ENCODE measurements at places on chromosomes 2 and 18.

- DNase-seq: no peak
Measured at GRCh38 chr2:224556381-224556780, 28.8 kb downstream of the CUL3 start.

GRCh38 chr2:233690444-233690843, 2.2 kb upstream of the UGT1A6 start:
- DNase-seq: no peak

- DNase-seq: no peak
Measured at GRCh38 chr18:13452871-13453680, 234.5 kb downstream of the LDLRAD4 start.

DNA sequence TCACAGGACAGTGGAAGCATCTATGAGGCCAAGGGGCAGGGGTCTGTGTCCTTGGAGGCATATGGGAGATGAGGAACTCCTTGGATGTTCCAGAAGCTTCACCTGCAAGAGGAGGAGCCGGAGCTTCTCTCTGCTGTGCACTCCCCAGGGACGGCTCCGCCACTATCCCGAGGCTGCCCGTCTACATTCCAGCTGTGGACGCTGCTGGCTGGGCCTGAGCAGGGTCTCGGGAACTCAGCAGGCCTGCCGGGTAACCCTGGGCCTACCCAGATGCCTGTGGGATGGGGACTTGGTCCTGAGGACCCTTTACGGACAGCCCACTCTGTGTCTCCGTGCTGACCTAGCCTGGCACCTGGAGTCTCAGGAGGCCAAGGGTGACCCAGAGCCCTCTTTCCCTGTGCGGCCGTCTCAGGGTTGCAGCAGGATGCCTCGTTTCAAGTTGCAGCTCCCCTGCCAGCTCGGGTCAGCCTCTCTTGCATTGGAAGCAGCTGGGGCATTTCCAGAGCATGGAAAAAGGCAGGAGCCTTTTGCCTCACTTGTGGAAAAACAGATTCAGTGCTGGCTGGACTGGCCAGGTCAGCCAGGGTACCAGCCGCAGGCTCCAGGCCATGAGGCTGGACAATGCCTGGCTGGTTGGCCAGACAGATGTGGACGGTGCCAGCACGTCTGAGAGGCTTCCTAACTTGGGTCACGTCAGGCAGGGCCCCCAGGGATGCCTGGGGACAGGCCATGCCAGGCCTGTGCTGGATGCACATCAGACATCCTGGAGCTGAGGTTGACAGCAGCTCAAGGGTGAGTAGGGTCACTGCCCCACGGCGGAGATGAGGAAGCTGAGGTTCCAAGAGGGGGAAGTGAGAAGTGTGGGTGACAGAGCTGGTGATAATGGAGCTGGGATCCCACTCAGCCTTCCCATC, 41.5 kb downstream of the SCTR start:
- DNase-seq: no peak

DNA sequence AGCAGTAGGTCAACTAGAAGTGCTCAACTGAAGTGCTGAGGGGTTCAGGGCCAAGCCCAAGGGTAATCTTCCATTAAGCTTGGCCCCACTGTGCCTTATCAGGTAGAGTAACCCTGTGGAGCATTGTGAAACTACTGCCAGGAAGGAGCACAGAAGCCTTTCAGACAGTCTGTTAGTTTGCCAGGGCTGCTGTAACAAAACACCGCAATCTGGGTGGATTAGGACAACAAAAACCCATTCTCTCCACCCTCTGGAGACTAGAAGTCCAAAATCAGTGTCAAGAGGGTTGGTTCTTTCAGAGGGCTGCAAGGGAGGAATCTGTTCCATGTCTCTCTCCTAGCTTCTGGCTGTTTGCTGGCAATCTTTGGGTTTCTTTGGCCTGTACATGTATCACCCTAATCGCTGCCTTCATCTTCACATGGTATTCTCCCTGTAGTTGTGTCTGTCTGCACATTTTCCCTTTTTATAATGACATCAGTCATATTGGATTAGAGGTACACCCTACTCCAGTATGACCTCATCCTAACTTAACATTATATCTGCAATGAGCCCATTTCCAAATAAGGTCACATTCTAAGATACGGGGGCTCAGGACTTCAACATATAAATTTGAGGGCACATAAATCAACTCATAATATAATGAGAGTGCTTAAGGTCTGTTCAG, 21.2 kb downstream of the VIT start:
- no peak for DNase-seq

DNA sequence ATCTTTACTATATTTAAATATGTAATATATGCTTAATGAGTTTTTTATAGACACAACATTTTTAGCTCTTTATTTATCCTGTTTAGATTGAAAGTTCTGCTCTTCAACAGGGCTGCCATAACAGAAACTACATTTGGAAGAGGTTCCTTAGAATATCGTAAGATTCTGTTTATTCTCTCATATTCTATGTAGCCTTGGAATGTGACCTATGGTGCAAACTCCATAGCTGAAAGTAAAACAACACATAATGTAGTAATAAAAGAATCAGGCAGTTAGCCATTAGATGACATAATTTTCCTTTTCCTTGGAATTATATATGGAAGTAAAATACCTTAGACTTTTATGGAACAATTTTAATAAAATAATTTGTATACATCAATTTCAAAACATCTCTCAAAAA, 91.3 kb downstream of the ZNF804A start:
- no peak for DNase-seq

DNA sequence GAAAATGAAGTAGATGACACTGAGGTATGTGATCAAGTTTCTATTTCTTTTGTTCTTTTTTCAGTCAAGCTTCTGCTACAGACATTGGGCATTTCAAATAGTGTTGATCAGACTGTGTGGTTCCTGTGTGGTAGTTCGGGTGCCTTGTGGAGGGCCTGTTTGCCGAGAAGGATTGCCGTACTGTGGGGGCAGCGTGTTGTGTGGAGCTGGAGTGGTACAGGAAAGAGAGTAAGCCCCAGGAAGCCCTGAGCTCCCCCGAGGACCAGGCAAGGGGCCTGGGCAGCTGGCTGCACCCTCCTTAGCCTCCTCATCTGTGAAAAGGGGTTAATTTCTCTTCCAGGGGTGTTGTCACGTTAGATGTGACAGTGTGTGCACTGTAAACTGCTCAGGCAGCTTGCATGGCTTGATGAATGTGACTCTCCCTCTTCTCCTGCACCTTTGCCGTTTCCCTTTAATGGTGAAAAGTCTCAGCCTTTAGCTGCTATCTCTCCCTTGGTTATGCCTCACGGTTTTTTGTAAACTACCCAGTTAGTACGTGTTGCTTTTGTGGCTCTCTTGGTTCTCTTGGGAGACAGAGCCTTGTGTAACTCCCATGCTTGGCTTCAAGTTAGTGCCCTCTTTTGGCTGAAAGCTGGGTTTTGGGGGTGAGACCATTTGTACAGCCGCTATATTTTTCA, 19.5 kb downstream of the C2orf74 start:
- no peak for DNase-seq

GRCh38 chr2:23351388-23352141, 33.4 kb upstream of the KLHL29 start:
- DNase-seq: no peak

DNA sequence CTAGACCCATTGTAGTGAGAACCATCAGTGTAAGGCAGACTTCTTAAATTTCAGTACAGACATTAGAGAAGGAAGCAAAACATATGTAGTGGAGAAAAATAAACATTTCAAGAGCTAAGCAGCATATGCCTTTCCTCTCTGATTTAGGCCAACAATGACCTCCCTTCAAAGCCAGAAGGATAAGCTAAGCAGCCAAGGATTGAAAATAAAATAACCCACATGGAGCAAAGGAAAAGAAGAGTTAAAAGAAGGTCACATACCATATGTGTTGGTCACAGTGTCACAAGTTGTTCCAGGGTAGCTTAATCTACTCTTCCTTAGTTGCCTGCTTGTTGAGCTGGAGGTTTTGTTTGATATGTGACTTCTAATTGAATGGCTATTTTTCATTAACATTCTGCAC, 15.6 kb upstream of the LAMA1 start:
- DNase-seq: no peak

DNA sequence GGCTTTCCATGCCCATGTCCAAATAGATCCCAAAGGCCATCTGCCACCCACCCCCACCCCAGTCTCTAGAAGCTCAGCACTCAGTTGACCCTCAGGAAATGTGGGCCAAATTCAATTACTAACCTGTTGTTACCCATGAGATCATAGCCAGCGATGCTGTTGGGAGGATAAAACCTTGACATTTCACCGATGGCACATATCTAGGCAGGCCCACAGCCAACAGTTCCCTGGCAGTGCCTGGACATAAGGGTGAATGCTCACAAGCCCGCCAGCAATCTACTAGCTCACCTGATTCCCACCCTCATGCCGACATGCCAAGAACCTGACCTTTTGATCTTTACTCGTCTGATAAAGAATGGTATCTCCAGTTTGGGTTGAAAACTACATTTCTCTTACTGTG, 11.8 kb upstream of the ACOXL start:
- DNase-seq: no peak

- DNase-seq: no peak
Measured at GRCh38 chr2:113021312-113021711, 16.1 kb downstream of the IL36A start.

- no peak for DNase-seq
Measured at GRCh38 chr2:233112329-233112728, 52.2 kb downstream of the INPP5D start.

DNA sequence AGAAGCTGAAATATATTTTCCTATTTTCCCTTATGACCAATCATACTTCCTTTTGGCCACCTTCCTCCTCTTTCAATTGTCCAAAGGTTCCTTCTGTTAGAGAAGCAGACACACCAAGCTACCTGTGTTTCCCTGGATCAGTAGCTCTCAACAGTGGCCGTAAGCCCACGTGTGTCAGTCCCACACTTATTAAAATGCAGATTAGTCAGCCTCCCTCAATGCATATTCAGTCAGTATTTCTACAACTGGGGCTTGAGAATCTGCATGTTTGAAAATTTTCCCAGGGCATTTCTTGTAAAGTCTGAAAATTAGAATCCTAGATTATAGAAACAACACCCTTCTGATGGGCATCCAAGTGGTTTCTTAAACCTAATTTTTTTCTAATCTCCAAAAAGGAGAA, 54.0 kb upstream of the ITPRID2 start:
- no peak for DNase-seq

- DNase-seq: no peak
Measured at GRCh38 chr2:197759013-197759412, 26.1 kb downstream of the BOLL start.

GRCh38 chr2:26633351-26633945, 7.7 kb downstream of the CIB4 start:
- no peak for DNase-seq

DNA sequence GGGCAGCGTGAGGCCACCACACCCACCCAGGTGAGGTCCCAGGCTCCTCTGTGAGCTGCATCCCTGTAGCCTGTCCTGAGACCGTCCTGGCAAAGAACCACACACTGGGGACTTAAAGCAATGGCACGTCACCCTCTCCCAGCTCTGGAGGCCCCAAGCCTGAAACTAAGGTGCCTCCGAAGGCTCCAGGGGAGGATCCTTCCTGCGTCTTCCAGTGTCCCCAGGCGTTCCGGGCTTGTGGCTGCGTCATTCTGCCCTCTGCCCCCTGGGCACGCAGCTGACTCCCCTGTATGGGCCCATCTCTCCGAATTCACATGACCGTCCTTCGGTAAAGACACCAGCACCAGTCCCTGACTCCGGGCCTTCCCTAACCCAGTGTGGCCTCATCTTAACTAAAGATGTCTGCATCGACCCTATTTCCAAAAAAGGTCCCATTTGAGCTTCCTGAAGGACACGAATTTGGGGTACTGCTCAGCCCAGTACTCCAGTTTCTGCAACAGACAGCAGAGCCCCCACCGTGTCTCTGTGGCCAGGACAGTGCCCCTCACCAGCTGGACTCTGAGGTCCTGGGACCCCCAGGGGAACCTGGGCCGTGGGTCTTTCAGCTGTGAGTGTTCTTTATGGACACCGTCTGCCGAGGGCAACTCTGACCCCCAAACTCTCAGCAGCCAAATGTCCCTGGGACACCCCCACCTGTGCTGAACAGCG, 75.2 kb upstream of the CTDP1 start:
- no peak for DNase-seq

GRCh38 chr2:208210688-208211451, 21.0 kb upstream of the C2orf80 start:
- no peak for DNase-seq

DNA sequence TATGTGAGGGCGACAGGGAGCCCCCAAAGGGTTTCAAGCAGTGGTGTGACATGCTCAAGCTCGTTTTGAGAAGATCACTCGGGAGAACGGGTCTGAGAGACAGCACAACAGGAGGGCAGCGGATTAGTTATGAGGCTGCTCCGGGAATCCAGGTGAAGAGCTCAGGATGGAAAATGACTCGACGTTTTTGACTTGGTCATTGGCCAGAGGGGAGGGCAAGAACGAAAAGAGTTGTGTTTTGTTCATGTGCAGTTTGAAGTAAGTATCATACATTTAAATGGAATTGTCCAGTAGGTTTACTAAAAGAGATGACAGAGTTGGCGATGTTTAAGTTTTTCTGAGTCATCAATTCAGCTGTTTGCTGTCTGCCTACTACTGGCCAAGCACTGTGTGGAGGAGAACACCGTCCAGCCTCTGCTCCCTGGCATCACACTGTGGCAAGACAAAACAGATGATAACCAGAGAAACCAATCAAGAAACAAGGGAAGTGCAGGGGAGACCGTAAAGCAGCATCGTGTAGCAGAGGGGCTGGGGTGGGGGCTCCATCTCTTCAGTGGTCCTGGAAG, 25.3 kb upstream of the ANXA4 start:
- no peak for DNase-seq

DNA sequence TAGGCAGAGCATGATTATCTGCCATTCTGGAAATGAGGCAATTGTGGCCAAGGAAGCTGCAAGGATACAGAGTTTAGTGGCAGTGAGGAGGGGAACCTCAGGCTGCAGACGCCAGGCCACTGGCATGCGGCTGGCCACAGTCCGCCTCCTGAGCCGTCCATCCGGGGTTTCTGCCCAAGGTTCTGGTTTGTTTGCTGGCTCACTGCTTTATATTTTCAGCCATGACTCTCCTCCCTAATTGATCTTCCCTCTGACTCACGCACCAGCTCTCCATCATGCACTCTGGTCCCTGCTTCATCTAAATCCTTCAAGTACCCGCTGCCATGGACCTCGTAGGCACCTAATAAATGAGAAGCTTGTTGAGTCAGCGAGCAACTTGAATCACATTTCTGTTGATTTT, 107.8 kb upstream of the REV1 start:
- no peak for DNase-seq

- no peak for DNase-seq
Measured at GRCh38 chr18:55427951-55428350, 160.0 kb downstream of the TCF4 start.

- DNase-seq: no peak
Measured at GRCh38 chr18:75173125-75173432, 35.9 kb downstream of the PTGR3 start.

- DNase-seq: no peak
Measured at GRCh38 chr2:190501231-190501630, 33.3 kb downstream of the NEMP2 start.

- no peak for DNase-seq
Measured at GRCh38 chr2:57278451-57278850, 768.2 kb upstream of the VRK2 start.
